ENCODE measurements at places on chromosomes 3 and 15.

- no peak for DNase-seq
Observed at GRCh38 chr3:137294139-137294538, 336.4 kb downstream of the IL20RB start.

- DNase-seq, result no peak
Observed at GRCh38 chr3:67376416-67376815, 278.0 kb downstream of the SUCLG2 start.

DNA sequence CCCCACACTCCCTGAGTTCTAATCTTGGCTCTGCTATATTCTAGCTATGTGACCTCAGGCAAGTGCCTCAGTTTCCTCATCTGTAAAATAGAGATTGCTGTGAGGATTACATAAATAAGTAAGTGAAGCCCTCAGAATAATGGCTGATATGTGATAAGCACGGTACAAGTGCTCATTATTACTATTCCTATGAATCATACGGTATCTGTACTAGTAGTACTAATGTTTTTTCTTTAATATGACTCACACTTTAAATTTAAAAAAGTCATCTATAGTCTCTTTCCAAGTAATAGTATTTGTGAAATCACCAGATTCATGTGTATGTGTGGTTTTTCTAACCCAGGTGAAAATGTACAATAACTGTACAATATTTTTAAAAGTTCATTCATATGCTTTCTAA lies 58.7 kb downstream of the CLDN11 start:
- DNase-seq, result no peak

DNA sequence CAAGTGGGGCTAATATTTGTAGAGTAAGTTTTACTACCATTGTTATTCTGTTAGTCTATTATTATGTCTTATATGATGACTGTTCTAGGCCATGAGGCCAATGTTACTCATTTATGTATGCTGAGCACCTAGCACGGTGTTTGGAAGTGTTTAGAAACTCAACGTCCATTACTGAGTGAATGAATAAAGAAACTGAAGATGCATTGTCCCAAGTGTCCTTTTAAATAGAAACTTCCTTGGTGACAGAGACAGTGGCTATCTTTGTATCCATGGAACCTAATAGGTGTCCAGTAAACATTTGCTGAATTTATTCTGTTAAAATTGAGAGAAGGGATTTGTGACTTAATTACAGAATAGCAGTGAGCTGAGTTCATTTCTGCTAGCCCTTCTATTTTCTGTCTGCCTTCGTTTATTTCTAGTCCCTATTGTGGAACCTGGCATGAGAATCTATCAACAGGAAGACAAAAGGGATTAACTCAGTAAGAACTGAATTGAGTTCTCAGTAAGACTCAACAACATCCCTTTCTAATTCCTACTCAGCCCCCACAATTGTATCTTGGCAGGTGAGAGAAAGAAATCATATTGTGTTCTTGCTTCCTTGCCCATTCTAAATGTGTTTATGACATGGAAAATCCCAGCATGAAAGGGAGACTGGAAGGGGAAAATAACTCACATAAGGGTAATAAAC lies 246.6 kb upstream of the LRRC3B start:
- DNase-seq, result no peak

GRCh38 chr3:13343601-13344000 lies 76.5 kb downstream of the NUP210 start:
- no peak for DNase-seq

DNA sequence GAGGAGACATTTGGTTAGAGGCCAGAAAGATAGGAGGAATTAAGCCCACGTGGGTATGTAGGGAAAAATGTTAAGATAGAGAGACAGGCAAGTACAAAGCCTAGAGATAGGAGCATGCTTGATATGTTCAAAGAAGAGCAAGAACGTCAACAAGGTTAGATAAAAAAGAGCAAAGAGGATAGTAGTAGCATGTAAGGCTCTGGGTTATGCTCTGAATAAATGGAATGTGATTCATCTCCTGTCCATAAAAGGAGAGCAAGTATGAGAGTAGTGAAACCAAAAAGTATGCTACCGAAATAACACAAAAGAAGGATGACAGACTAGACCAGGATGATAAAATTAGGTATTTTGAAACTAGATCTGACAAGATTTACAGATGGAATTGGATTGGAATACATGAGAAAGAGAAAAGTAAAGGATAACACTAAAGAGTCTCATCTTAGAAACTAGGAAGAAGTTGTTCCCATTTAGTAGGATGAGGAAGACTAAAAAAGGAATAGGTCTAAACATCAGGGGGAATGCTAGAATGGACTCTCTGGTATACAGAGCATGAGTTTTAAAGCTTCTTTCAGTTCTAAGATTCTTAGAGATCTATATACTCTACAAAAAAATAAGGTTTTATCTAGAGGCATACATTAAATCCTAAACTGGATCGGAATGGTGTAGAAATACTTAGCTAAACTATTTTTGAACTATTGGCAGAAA lies 59.1 kb downstream of the TRPM7 start:
- no peak for DNase-seq

DNA sequence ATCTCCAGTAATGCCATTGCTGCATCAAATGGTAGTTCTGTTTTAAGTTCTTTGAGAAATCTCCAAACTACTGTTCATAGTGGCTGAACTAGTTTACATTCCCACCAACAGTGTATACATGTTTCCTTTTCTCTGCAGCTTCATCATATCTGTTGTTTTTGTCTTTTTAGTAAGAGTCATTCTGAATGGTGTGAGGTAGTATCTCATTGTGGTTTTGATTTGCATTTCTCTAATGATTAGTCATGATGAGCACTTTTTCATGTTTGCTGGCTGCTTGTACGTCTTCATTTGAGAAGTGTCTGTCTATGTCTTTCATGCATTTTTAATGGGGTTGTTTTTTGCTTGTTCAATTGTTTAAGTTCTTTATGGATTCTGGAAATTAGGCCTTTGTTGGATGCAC lies 10.2 kb upstream of the GCSAM start:
- no peak for DNase-seq

DNA sequence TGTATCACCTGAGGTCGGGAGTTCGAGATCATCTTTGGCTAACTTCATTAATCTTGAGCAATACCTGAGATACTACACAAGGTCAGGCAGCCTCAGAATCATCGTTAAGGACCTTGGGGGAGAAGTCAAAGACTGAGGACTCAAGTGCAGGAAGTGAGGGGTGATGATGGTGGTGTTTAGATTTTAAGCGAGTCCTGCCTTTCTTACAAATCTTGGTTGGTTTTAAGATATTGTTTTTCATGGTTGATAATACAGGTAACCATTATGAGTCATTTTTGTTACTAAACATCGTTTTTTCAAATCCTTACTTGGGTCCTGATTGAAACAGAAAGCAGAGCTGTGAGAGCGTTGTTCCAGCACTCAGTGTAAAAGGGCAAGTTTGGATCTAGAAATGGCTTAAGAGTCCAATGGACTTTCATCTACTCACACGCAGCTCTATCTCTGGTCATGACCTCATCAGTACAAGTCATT lies 4.1 kb downstream of the RASGRP1 start:
- DNase-seq, result no peak

DNA sequence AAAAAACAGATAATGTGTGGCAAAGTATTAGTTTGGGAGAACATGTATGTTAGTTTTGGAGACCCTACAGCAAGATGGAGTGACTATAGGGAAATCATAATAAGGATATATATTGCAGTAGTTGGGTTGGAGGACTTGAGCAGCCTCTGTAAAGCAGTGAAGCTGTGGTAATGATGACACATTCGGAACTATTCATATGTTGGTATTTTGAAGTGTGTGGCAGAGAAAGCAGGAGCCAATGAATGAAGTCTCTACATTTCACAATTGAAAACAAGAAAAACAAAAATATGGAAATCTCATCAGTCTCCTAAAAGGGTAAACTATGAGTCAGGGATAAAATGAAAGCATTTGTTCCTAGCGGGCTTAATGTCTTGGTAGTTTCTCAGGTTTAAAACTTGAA lies 645.9 kb downstream of the OTOL1 start:
- no peak for DNase-seq

DNA sequence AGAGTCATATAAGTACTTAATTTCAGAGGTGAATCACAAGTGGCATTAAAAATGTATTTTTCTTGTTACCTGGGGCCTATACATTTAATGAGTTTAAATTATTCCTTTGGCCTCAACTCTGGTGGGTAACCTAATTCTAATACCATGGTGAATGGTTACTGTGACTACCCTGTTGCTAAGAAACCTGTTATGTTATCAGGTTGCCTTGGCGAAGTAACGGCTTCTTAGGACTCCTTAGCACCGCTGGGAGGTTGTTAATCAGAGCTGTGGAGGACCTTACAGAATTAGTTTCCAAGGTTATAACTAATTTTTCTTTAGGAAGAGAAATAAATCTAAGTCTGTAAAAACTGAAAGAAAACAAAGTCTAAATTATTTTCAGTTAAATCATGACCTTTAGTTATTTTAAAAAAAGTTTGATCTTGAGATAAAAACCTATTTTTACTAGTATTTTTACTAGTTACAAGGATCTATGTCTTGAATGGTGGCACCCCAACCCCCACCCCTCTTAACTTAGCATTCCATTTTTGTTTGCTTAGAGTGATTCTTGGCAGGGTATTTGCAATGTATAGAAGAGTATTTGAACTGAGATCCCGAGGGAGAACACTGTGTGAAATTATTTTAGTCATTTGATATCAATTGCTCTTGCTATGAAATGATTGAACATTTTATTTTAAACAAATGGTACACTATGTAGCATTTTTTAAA lies 155.5 kb downstream of the FNDC3B start:
- DNase-seq, result no peak

DNA sequence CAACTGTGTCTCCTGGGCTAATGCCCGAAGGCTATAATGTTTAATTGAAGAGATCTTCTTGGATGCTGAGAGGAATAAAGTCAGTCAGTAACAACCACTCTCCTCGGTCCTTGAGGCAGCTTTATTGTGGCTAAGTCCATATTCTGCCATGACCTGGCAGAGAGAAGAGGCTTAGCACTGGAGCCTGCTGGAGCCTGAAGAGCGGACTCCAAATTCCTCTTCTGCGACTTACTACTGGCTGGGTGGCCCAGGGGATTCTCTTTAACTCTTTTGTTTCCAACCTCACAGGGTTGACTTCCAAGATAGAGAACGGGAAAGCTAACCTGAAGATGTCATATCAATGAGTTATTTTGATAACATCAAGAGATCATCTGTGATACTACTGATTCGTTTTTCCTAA lies 71.1 kb downstream of the MYO1E start:
- no peak for DNase-seq

DNA sequence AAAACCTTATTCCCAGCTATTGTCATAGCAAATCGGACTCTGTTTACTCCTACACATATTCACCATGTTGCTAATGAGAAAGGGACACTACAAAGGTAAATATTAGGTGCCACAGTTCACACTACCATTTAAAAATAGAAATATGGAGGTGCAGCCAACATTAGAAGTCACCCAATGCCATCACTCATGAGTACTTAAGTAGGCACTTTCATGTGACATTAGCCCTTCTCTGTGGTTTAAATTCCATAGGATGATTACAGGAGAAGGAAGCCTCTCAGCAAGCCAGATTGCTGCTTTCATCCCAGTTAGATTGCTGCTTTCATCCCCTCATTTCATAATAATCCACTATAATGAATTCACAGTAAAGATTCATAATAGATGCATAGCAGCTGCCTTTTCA lies 376.8 kb upstream of the ALCAM start:
- DNase-seq, result no peak
